ENCODE measurements at places on chromosomes 3 and 15. TPM values are rescaled to one million over a fixed set of nuclear protein-coding genes. Genes with fewer than 3 reads are reported as not detected.

DNA sequence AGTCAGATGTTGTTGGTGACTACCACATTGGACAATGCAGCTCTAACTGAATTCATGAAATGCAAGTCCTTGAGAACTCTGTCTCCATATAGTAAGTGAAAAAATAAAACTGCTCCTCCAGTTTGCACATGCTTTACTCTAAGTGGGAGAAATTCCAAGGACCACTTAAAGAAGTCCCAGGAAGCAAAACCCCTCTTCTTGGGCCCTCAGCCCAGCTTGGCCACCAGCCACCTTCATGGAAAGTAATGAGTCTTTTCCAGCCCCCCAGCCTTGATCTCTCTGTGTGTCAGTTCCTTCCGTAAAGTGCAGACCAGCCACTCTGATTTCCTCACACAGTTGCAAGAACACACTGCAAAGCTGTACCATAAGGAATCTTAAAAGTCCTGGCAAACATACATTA, 34.5 kb downstream of the DAPK2 start:
- no peaks in the 10 kb centered on the region for H3K27me3 ChIP-seq
- H3K36me3 ChIP-seq, result no peaks in the 10 kb centered on the region
- no peak overlapping the region for H3K4me3 ChIP-seq

DNA sequence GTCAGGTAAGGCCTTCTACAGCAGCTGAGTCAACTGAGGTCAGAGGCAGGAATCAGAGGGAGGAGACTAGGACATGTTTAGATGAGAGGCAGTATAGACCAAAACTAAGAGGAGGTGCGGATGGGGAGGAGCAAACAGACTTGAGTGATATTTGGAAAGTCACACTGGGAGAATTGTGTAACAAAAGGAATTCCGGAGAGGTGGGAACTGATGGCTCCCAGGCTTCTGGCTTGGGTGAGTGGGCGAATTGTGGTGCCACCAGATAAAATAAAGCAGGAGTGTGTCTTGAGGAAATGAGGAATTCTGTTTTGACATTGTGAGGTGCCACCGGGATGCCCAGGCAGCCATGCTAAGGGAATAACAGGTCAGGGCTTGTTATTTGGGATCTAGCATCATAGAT, 3.3 kb upstream of the TM6SF1 start:
- peaks cover 8% of the 10 kb centered on the region for H3K27me3 ChIP-seq
- H3K27ac ChIP-seq, result no peak overlapping the region
- DNase-seq, result no peak

DNA sequence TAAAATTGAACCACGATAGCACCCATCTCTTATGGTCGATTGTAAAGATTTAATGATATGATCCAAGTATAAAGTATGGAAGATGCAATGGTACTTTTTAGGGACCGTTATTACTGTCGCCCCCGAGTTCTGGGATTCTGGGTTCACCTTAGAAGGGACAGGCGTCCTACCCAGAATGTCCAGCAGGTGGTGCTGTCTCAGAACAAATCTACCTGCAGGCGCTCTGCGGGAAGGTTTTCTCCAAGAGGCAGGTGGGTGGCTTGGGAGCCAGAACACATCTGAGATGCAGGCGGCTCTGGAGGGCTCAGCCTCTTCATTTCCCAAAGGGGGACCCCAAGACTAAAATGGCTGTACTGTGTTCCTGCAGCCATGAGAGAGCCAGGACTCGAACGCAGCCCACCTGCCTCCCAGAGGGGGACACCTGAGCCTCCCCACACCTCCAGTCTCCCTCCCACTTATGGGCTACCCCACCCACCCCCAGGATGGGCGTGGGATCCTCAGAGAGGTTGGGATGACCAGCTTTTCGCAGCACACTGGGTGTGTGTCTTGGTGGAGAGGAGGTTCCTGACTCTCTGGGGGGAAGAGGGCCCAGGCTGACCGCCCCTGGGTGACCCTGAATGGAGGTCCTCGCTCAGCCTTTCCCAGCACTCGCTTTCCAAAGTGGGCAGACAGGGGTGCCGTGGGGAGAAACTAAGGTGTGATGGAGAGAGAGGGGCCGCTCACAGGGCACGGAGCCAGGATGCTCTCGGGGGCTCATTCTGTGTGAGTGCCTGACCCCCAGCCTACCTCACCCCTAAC, 28.1 kb upstream of the CORO2B start:
- H3K4me1 ChIP-seq, result no peaks in the 10 kb centered on the region
- no peaks in the 10 kb centered on the region for H3K36me3 ChIP-seq
- peaks cover 23% of the 10 kb centered on the region for H3K27me3 ChIP-seq
- peak; percentile 76 for DNase-seq
- H3K27ac ChIP-seq, result no peak overlapping the region

MIX23 gene
- 18.3 TPM for total RNA-seq

CCR8 gene
- not detected for total RNA-seq

GOLGA6L26 gene
- not detected for total RNA-seq

GRCh38 chr3:88149101-88149508, 654 bp upstream of the C3orf38 start:
- peaks cover 10% of the 10 kb centered on the region for H3K36me3 ChIP-seq
- H3K27me3 ChIP-seq, result no peaks in the 10 kb centered on the region
- no peak for DNase-seq

- no peak overlapping the region for H3K4me3 ChIP-seq
- H3K4me1 ChIP-seq, result peaks cover 39% of the 10 kb centered on the region
- DNase-seq, result no peak
- H3K27ac ChIP-seq, result peak overlapping the region; percentile 12
- H3K36me3 ChIP-seq, result no peaks in the 10 kb centered on the region
- no peaks in the 10 kb centered on the region for H3K27me3 ChIP-seq
These were observed 33.6 kb downstream of the AKAP13 start for GRCh38 chr15:85414037-85414436.

- peaks cover 52% of the 10 kb centered on the region for H3K4me1 ChIP-seq
- peak; percentile 69 for DNase-seq
- H3K36me3 ChIP-seq, result peaks cover 3% of the 10 kb centered on the region
- H3K27ac ChIP-seq, result peak overlapping the region; percentile 86
- peak overlapping the region; percentile 91 for H3K4me3 ChIP-seq
These were observed 697 bp downstream of the CHSY1 start for GRCh38 chr15:101250873-101251829.

- H3K36me3 ChIP-seq, result no peaks in the 10 kb centered on the region
- H3K27ac ChIP-seq, result no peak overlapping the region
- H3K4me3 ChIP-seq, result peak overlapping the region; percentile 47
- no peaks in the 10 kb centered on the region for H3K27me3 ChIP-seq
- H3K4me1 ChIP-seq, result peaks cover 6% of the 10 kb centered on the region
These were observed 32.1 kb upstream of the RPS17 start for GRCh38 chr15:82572311-82572710.

DNA sequence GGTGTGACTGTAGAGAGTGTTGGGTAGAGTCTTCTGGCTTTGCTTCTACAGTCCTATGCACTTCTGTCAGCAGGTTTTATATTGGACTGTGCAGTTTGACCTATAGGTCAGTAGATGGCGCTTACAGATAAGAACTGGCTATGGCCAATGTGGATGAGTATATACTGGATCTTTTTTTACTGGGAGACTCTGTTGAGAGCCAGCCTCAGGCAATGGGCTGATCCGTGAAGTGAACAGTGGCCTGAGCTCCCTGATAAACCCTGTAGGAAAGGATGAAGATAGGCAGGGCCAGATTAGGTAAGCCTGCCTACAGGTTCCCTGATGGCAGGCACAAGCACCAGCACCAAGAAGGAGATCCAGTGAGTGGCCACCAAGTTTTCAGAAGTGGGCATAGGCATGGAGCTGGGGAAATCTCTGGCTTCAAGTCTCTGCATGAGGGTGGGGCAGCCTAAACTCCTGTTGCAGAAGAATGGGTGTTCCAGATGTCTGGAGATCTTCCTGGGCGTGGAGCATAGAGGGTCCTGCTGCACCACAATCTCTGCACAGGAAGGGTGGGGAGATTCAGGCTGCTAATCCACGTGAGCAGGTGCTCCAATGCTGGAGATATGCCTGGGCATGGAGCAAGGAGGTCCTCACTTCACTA, 326.0 kb upstream of the SGO1 start:
- no peaks in the 10 kb centered on the region for H3K4me1 ChIP-seq
- no peak for DNase-seq
- no peak overlapping the region for H3K4me3 ChIP-seq
- H3K36me3 ChIP-seq, result no peaks in the 10 kb centered on the region
- no peak overlapping the region for H3K27ac ChIP-seq
- H3K27me3 ChIP-seq, result no peaks in the 10 kb centered on the region

DNA sequence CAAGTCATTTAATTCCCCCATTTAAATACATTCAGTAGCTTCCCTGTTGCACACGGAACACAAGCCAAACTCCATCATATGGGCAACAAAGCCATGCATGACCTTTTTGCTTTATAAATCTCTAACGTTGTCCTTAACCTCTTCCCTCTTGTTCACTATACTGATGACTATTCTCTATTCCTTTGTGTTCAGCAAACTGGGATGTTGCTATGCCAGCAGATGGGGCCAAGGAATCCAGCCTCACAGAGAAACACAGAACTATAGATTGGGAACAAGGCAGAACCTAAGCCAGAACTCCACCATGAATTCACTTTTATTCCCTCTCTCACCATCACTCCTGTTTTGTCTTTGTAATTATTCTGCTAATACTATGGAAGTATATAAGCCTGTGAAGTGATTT, 398.4 kb downstream of the TUSC7 start:
- H3K4me3 ChIP-seq, result no peak overlapping the region
- no peak for DNase-seq
- no peaks in the 10 kb centered on the region for H3K4me1 ChIP-seq
- no peaks in the 10 kb centered on the region for H3K27me3 ChIP-seq
- H3K27ac ChIP-seq, result no peak overlapping the region

DNA sequence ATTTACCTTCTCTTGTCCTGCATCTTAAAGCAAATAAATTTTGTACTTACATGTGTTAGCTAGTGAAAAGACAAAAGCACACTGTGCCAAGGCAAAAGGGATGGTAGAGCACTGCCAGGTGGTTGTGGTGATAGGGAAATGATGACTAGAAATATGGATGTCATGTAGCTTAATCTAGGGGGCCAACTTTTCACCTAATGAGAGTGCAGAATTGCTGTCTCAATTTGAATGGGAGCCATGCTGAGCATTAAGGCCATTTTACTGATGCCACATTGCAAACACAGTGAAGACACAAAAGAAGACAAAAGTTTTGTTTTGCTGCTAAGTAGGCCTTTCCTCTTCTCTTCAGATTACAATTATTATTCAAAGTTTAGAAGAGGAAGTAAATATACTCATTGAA, 274.7 kb downstream of the PDCD6IP start:
- H3K27me3 ChIP-seq, result no peaks in the 10 kb centered on the region
- no peak for DNase-seq
- no peaks in the 10 kb centered on the region for H3K4me1 ChIP-seq
- no peaks in the 10 kb centered on the region for H3K36me3 ChIP-seq
- no peak overlapping the region for H3K4me3 ChIP-seq

Measured in lower lobe of right lung (tissue), 2 donors.